ENCODE measurements at places on chromosomes 11 and 22.

DNA sequence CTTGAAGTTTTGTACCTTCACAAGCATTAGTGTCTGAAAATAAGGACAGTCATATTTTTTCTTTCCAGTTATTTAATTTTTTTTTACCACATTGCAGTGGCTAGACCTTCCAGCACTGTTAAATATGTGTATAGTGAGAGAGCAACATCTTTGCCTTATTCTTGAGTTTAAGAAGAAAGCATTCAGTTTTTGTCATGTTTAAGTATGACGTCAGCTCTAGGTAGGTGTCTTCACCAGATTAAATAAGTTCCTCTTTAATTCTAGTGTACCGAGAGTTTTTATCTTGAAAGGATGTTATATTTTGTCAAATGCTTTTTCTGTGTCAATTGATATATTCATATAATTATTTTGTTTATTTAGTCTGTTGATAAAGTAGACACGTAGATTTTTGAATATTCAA is 258.8 kb downstream of the FAM181B start:
- DNase-seq: no peak

DNA sequence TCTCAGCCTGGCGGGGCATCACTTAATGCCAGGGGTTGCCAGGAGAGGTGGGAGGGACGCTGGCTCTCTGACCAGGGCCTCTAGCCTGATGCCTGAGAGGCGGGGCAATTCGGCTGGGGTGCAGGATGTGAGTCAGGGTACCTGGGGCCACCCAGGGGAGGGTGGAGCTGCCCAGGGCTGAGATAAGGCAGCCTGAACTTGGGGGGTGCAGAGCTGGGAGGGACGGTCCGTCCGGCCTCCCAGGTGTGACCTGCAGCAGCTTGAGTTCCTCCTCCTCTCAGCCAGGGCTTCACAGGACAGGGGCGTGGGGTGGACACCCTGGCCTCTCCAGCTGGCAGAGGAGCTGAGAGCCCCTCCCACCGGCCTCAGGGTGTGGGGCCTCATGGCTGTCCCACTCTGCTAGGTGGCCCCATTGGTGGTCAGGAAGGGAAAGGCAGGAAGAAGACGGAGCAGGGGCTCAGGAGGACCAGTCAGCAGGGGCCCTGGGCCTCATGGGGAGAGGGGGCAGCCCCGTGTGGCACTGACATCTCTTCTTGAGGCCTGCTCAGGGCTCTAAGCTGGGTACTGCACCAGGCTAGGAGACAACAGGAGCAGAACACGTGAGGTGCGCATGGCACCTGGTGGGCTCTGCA is 942 bp upstream of the RPS6KA4 start:
- no peak for DNase-seq

- peak; percentile 89 for DNase-seq
These were observed at the start of gene SLC35F2 for GRCh38 chr11:107858217-107859070. Gene SLC35F2, minus strand, starts transcription at chr11:107858787. Its CDS starts 20 bp downstream, at chr11:107858767.

GRCh38 chr11:115892016-115892415 is 387.8 kb upstream of the CADM1 start:
- DNase-seq: no peak

DNA sequence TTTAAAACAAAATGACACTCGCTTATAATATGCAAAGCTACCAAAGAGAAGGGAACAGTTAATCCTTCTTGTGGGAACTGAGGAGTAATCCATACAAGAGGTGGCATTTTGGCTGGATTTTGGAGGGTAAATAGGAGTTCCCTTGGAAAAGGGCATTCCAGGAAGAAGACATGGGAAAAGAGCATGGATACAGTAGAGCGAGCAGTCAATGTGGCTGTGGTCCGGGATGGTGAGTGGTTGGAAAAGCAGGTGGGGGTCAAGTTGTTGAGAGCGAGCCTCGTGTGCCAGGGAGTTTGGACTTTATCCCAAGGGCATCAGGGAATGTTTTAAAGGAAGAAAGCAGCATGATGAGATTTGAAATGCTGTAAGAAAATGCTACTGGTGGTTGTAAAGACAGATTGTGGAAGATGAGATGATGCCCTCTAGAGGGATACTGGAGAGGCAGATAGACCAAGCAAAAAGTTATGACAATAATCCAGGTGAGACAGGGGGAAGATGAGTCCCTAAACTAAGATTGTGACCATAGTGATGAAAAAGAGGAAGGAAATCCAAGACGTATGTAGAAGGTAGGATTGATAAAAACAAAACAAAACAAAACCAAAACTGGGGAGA is 3.8 kb upstream of the MMP7 start:
- no peak for DNase-seq

GRCh38 chr11:60987577-60988277 is 16.2 kb downstream of the CD6 start:
- DNase-seq: no peak

DNA sequence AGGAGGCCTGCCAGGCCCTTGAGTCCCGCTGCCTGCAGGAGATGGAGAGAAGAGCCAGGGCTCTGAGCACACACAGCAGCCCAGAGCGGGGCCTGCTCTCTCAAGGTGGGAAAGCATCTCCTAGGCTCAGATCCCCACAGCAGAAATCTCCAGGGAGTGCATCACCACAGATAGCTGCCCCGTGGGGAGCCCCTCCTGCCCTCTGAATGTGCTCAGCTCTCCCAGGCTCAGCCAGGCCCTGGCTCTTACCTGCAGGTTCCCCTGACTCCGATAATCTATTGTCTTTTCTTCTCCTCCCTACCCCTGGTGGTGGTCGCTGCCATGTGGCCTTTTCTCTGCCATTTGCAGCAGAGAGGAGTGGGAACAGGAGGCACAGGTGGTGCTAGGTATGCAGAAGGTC is 49.9 kb downstream of the BTG4 start:
- DNase-seq: no peak

- DNase-seq: no peak
These were observed 404.3 kb upstream of the TENM4 start for GRCh38 chr11:79845002-79845709.

DNA sequence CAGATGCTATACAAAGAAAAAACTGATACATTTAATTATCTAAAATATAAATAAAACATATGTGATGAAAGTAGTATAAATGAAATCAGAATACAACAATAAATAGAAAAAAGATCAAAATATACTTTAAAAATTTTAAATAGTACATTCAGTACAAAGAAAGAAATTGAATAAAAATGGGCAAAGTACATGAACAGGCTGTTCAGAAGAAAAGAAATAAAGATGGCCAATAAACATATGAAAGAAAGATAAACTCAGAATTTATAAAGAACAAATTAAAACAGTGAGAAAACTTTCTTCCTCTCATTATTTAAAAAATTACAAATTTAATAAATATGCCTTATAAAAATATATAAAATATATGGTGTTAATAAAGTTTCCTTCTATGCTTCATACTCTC is 50.5 kb upstream of the AMOTL1 start:
- no peak for DNase-seq

GRCh38 chr22:44194569-44194968 is 13.8 kb downstream of the PARVG start:
- DNase-seq: no peak

- no peak for DNase-seq
These were observed 181.1 kb downstream of the CTTN start for GRCh38 chr11:70579316-70579955.

DNA sequence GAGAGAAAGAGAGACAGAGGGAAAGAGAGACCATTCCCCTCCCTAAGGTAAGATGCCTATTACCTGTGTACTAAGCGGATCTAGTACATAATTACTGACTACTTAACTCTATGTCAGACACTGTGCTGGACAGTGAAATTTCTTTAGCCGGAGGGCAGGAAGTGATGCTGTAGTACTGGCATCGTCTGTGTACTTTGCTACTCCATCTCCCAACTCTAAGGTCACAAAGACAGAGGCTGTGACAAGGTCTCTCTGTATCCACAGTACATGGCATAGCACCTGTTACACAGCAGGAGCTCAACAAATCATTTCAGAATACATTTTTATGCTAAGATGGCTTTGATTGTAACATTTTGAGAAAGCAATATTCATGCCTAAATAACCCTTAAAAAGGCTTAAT is 9.0 kb downstream of the BLID start:
- no peak for DNase-seq

- no peak for DNase-seq
These were observed 498.3 kb downstream of the BUD13 start for GRCh38 chr11:116274521-116274920.

DNA sequence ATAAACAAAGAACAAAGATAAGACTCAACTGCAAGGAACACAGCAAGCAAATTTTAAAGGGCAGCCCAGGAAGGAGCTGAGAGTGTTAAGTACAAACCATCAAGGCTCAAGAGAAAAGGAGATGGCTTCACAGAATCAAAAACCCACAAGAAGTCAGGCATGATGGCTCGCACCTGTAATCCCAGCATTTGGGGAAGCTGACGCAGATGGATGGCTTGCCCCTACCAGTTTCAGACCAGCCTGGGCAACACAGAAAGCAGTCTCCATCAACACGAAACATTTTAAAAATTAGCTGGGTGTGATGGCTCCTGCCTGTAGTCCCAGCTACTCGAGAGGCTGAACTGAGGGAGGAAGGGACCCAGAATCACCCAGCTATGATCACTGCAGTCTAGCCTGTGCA is 32.6 kb downstream of the MAPK1 start:
- no peak for DNase-seq

DNA sequence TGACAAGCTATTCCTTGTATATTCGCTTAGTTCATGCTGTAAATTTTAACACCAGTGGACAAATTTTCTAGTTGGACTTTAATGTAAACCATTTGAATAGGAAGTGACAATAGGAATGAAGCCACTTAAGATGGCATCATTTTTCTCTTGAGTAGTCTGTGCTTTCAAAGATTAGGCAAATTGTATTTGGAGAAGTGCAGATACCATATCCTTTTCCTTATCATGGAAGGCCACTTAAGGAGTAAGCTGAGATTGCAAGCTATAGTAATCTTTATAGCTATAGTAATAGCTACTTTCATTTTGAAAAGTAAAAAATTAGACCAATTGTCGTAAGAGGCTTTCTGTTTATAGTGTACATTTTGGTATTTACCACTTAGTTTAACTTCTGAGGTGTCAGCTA is 12.8 kb downstream of the CAPRIN1 start:
- DNase-seq: no peak

DNA sequence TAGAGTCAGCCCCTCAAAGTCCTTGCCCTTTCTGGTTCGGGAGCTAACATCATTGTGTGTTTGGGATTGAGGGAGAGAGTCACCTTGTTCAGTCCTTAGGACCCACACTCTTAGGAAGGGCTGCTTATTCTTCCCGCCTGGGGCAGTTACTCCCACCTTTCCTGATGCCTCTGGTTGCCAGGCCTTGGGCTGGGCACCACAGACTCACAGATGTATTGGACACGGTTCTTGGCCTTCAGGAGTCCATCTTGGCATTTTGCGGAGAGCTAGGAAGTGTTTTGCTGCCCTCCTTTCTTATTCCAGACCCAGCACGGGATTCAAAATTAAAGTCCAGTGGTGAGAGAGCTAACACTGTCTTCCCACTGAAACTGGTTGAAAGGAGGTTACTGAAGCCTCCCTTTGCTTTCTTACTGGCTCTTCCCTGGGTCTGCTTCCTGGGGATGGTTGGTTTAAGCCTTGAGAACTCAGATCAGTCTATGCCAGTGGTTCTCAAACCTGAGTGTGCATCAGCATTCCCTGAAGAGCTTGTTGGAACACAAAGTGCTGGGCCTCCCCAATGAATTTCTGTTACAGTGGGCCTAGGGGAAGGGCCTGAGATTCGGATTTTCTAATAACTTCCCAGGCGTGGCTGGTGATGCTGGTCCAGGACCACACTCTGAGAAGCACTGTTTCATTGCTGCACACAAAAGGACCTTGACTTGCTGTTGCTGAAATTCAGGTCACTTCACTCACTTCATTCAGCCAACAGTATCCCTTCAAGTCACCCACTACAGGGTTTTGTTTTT is 1.4 kb downstream of the OSBP2 start:
- DNase-seq: no peak

GRCh38 chr11:13494051-13494450 is 1.7 kb downstream of the PTH start:
- no peak for DNase-seq

DNA sequence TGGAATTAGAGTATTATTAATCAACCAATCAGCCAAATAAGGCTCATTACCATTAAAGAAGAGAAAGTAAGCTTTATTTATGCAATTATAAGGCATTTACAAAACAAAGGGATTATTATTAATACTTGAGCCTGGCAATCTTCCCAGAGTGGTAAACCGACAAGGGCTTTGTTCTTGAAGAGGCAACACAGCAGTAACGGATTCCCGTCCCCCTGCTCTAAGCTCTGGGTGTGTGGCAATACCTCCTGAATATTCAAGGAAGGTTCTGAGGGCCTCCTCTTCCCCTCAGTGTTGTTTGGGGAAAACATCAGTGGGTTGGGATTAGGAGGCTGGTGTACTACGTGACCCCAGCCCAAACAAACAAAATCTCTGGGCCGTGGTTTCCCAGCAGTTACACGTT is 176.5 kb downstream of the TENM4 start:
- DNase-seq: no peak

GRCh38 chr11:112963368-112963955 is 2.2 kb downstream of the NCAM1 start:
- DNase-seq: no peak

DNA sequence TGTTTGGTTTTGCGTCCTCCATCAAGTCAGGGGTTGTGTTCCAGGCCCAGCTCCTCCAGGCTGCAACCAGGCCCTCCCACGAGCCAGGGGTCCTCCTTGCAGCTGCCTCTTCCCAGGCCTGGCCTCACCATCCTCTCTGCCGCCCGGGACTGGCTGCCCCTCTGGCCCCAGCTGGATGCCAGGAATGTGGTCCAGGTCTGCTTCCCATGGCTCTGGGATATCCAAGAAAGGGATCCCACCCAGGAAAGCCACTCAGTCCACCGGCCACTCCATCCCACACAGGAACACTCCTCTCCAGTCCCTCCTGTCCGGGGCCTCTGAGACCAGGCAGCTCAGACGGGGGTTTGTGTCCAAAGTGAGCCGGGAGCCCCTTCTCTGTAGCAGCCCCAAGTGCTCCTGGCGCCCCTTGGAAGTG is 336.4 kb downstream of the BRD1 start:
- DNase-seq: no peak

GRCh38 chr11:16012125-16012751 is 344.1 kb downstream of the SOX6 start:
- DNase-seq: no peak

DNA sequence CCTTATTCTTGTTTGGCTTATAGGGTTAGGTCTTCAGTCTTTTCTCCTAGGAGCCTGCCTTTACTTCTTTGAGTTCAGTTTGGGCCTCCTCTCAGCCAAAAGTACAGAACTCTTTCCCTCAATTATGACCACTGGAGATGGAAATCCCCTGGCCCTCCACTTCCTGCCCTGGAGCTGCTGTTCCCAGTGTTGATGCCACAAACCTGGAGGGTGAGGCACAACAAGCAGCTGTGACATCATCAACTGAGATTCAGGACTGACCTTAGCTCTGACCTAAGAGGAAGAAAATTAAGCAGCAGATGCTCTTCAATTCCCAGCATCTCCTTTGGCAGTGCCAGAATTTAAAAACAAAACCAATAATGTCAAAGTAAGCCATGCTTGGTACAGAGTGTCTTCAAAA is 3.0 kb downstream of the ABTB2 start:
- DNase-seq: no peak

- DNase-seq: no peak
These were observed 46.9 kb downstream of the OR4D9 start for GRCh38 chr11:59558270-59558643.
